ENCODE measurements at places on chromosomes 12 and 14. TPM values are rescaled to one million over a fixed set of nuclear protein-coding genes. Genes with fewer than 3 reads are reported as not detected.

PRPH gene
- polyA plus RNA-seq = not detected

NEUROD4 gene
- not detected for polyA plus RNA-seq

TAS2R50 gene
- polyA plus RNA-seq = not detected

FGF6 gene
- not detected for polyA plus RNA-seq

DNA sequence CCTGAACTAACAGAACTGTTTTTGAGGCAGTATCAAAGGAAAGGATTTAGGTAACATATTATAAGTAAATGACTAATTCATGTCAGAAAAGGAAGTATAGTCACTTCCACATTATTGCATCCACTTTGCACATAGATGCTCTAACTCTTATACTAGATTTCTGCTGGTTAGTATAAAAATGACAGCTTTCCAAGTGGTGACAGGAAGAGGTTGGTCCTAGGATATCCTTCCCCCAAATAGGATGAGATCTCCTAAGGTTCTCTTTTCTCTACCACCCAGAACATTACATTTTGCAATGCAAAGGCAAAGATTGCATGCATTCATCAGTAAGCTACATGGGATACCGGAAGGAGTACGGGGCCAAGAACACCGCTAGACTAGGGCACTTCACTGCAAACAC is 15.2 kb downstream of the DAD1 start:
- no peak for DNase-seq

DNA sequence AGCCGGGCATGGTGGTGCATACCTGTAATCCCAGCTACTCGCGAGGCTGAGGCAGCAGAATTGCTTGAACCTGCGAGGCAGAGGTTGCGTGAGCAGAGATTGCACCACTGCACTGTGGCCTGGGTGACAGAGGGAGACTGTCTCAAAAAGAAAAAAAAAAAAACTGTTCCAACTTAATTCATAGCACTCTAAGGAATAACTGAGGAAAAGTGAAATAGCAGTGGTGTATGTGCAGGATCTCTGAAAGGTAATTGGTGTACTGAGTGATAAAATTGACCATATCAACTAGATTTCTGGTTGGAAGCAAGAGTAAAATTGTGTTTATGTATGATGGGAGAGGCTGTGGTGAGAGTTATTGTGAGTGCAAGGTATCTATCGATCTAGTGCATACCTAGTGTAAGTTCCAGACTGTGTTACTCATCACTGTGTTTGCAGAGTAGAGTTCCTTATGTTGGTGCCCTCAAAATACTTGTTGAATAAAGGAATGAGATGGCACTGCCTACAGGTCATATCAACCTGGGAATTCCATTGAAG is 6.3 kb downstream of the CAND1 start:
- DNase-seq = no peak

GRCh38 chr12:10753059-10753458 is 29.9 kb upstream of the YBX3 start:
- DNase-seq = peak; percentile 26

- no peak for DNase-seq
Observed at GRCh38 chr12:65139389-65139788, 18.3 kb upstream of the WIF1 start.

GRCh38 chr12:41356181-41356580 is 168.1 kb downstream of the PDZRN4 start:
- DNase-seq = no peak

- peak; percentile 31 for DNase-seq
Observed at GRCh38 chr14:54669721-54670561, 103.0 kb downstream of the SAMD4A start.

- no peak for DNase-seq
Observed at GRCh38 chr12:104910196-104910840, 47.8 kb downstream of the SLC41A2 start.

DNA sequence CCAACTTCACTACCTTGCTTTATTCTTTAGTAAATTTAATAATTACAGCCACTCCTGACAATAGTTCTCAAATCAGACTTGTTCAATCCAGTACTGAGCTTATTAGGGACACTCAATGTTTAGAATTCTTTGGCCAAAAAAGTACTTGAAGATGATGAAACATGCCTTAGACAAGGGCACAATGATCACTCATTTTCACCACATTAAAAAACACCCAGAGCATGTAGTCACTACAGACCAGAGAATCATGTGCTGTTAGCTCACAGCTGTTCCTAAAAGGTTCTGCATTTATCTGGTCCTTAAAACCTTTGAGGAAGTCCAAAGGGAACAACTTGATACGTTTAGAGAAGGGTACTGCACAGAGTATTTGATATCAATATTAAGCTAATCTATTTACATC is 98.7 kb downstream of the INSM2 start:
- DNase-seq = peak; percentile 15

DNA sequence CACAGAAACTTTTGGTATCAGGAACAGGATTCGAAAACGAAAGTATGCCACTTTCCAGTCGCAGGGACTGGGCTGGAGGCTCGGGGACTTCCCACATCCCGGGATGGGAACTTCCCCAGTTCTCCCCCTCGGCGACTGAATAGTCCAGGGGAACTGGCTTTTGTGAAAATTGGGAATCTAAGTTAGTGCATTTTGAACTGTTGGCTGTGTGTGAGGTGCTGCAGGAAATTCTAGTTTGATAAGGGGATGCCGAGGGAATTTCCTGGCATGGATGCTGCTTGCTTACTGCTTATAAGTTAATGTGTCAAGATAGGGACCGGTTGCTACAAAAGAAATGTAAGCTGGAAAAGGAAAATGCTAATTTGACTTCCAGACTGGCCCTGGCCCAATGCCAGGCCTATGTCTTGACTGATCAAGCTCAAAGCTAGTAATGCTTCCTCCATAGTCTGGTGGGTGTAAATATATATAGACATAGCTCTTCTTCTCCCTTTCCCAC is 73.4 kb upstream of the EIF5 start:
- DNase-seq = no peak

GRCh38 chr14:100524233-100524932 is 62.8 kb downstream of the BEGAIN start:
- DNase-seq = no peak

- no peak for DNase-seq
Observed at GRCh38 chr12:28027328-28027727, 54.8 kb upstream of the PTHLH start.

GRCh38 chr12:59716043-59716442 is 120.2 kb downstream of the SLC16A7 start:
- no peak for DNase-seq

DNA sequence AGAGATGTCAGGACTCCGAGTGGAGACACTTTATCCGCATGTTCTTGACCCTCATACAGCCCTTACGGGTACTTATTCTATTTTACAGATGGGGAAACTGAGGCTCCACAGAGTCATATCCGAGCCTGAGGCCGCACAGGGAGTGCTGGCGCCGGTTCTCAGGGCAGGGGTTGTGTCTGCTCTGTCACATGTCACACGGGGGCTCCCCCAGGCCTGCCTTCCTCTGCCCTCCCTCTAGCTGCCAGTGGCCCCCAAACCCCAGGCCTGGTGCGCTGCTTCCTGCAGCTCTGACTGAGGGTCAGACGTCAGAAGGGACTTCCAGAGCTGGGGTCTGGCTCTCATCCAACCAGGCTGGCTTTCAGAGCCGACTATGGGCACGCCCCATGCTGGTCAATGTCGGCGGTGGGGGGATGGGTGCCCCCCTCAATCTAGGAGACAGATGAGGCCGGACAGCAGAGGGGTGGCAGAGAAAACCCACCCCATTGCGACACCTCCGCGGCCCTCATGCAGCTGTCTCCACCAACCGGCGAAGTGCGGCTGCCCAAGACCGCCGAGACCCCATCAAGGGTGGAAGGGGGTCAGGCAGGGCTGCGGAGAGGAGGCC is 811 bp upstream of the INF2 start:
- DNase-seq = no peak

DNA sequence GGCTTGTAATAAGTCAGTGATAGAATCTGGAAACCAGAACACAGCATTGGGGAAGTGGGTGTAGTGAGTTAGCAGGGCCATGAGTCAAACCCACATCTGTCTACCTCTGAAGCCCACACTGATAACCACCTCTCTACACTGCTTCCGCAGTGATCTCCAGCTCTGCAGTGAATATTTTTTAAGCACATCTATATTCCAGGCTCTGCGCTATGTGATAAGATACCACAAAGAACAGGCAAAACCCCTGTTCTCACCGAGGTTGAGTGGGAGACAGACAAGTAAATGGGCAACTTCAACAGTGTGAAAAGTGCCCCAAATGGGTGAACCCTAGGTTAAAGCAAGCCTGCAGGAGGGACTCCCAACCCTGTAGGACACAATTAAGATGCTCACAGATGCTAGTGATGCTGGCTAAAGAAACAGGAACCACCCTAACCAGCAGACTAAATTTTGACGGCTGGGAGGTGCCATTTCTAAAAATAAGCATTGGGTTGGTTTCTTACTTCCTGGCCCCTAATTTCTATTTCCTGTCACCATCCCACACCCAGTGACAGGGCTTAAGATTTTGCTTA is 375.0 kb downstream of the DPF3 start:
- no peak for DNase-seq

Measured in BJ (cell line).